ENCODE measurements at places on chromosomes 6 and 20. TPM values are rescaled to one million over a fixed set of nuclear protein-coding genes. Genes with fewer than 3 reads are reported as not detected.
A peak's percentile ranks its signal among the peaks of the same experiment; 100 is the strongest.

DNA sequence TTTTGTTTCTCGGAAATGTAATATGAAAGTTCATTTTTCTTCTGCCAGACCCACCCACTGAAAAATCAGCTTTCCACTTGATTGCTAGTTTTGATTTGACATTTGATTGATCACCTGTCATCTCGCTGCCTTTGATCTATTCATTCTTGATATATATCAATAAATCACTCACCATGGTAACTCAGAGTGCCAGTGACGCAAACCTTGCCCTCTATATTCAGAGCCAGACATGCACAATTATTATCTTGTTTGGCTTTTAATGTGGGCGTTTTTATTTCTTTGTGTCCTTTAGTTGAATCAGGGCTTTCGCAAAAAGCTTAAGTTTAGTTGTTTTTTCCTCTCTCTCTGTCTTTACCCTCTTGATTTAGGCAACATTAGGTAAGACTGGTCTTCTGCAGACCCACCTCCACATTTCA is 2.0 kb downstream of the TSHZ2 start:
- DNase-seq = peak; percentile 65

DNA sequence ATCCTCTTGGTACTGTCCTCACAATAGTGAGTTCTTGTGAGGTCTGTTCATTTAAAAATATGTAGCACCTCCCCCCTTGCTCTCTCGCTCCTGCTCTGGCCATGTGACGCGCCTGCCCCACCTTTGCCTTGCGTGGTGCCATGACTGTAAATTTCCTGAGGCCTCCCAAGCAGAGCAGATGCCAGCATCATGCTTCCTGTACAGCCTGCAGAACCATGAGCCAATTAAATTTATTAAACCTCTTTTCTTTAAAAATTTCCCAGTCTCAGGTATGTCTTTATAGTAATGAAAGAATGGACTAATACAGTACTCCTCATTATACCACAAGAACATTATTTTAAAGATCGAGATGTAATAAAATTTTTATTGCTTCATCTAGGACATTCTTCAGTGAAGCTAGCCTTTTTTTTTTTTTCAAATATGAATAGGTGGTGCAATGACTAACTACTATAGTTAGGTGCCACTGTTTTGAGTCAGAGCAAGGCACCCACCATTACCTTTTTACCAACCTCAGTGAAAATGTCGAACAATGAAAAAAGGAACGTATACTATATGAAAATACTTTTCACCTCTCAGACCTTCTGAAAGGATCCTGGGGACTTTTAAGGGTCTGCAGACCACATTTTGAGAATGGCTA is 191.1 kb upstream of the SGK1 start:
- DNase-seq = no peak

DNA sequence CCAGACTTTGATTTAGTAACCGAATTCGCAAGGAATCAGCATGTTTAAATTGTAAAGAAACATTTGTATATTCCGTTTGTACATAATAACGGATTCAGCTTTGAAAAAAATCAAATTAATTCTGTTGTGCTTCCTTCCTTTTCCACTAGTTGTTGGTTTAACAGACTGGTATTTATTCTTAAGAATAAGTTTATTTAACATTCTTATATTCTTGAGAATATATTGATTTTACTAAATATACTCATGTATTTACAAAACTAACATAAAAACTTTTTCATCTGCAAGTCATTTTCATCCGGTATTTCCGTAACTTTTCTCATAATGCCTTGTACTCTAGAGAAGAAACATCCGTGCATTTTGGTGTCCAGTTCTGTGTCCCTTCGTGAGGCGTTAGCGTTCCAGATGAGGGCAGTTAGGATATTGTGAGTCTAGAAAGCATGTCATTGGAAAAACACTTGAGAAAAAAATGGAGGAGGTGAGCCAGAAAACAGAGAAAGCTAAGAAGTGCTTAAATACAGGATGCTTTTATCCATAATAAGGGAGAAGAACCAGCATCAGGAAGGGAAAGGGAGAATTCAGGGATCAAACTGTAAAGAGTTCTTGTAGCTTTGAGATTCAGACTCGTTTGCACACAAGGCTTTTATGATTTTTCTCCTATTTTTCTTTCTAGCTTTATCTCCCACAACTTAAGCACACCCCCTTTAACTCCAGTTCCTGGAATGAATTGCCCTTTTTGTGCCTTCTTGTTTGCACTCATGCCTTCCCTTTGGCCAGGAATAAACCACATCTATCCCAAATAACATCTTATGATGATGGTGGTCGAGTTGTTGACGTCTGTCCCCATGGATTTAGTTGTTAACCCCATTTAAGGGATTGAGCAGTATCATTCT is 1.8 kb downstream of the WRNIP1 start:
- no peak for DNase-seq

- no peak for DNase-seq
These were observed 10.9 kb upstream of the CALHM6 start for GRCh38 chr6:116450185-116450710.

The C20orf202 gene
- polyA plus RNA-seq = 0.22 TPM

The ROMO1 gene
- polyA plus RNA-seq = 293 TPM

DNA sequence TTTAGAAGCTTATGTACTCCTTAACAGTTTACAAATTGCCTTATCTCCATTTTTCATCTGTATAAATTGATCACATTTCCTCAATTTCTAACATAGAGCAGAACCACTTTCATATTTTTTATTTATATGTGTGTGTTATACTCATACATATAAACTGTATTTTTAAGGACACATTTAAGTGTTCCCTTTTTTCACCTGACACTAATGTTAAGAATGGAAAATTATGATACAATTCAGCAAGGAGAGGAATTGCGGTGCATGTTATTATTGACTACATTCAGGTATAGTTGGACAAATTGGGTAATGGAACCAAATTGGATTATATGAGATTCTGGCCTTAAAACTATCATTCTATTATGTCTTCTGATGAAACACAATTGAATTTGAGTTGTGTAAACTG is 479.1 kb upstream of the FLRT3 start:
- no peak for DNase-seq

DNA sequence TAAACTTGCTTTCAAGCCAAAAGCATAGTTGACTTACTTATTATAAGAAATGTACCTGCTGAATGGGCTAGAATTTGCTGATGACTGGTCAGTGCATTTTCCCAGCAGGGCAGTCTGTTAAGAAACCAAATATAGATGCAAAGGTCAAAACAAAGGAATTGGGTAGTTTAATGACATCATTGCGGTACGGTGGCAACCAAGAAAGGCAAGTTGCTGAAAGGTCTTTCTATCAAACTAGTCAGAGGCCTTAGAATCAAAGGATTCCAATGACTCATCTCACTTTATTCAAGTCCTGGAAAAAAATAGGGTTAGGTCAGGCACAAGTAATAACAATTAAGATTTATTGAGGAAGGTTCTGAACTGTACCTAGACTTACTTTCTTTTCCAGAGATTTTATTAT is 76.4 kb downstream of the KIZ start:
- DNase-seq = no peak

The SLC22A3 gene
- not detected for polyA plus RNA-seq

The BPIFB4 gene
- not detected for polyA plus RNA-seq

The RAET1E gene
- not detected for polyA plus RNA-seq

DNA sequence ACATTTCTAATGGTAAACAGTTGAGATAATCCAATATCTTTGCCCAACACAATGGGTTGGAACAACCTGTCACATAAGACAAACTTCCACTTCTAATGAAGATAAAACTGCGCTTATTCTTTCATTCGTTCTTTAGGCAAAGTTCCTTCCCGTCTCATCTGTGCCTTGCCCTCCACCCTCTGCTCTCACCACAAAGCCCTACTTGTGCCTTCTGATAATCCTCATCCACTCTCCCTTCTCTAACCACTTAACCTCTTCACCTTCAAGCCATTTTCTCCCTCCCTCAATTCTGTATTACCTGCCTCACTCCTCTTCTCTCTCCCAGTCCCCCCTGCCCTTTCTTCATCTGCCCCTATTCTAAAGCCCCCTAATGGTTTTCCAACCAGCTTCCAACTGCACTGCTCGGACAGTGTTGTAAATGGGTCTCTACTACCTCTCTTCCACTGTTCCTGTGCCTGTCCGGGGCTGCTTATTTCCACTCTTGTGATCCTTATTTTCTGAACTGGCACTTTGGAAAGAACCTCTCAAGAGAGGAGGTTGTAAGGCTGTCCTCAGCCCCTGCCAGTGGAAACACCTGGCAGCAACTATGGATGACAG is 62.9 kb upstream of the MYB start:
- DNase-seq = no peak

- DNase-seq = peak; percentile 13
These were observed 113.7 kb upstream of the GGTLC1 start for GRCh38 chr20:24102290-24102689.

The PGC gene
- not detected for polyA plus RNA-seq

The GNL1 gene
- polyA plus RNA-seq = 27.7 TPM

DNA sequence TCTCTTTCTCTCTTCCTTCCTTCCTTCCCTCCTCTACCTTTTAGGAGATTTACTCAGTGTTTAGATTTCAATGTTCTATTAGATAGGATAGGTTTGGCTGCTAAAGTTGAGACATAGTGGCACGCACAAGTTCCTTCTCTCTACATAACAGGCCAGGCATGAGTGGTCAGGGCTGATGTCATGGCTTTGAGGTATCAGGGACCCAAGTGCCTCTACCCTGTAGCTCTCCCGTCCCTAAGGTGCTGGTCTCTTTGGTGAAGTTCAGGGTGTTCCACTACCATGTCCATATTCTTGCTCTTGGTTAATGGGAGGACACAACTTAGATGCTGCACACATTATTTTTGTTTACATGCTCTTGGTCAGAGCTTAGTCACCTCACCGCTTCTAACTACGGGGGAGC is 245.3 kb downstream of the QKI start:
- DNase-seq = no peak

The DCBLD1 gene
- polyA plus RNA-seq = 1.2 TPM

DNA sequence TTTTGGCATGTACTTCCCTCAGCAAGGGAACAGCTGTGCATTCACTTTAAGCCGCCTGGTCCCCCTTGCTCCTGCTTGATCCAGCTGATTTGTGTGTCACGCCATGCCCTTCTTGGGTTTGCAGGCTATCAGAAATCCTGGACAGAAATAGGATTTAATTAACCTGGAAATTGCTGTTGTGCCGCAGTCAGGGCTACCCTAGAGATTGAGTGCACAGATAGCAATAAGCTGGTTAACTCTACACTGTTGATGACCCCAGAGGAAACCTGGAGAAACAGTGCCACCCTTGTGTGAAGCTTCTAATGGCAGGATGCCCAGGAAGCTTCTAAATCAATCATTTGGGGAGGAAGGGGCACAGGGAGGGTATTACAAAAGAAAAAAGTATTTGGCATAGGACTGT is 199.0 kb downstream of the JARID2 start:
- no peak for DNase-seq
